ENCODE measurements at places on chromosomes 4 and X.

GRCh38 chr4:100076753-100077152 lies 113.5 kb downstream of the DDIT4L start:
- DNase-seq = no peak

- no peak for DNase-seq
Observed at GRCh38 chr4:147704846-147705245, 20.9 kb upstream of the PRMT9 start.

DNA sequence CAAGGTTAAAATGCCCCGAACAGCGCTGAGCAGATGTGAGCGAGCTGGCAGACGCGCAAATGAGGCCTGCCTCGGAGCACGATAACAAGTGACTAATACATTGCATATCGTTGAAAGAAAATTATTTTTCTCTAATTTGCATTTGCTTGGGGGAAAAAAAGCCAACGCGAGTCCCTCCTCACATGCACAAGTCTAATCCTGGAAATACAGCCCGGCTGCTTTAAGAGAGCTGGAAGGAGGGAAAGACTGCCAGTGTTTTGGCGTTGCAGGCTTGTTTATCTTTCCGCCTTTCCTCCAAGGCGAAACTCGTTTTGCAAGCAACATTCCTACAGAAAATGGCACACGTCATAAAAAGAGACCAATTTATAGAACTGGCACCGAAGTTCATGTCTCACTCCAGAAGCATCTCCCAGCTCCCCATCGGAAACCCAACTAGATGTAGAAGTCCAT lies 12.6 kb downstream of the BCOR start:
- DNase-seq = no peak

DNA sequence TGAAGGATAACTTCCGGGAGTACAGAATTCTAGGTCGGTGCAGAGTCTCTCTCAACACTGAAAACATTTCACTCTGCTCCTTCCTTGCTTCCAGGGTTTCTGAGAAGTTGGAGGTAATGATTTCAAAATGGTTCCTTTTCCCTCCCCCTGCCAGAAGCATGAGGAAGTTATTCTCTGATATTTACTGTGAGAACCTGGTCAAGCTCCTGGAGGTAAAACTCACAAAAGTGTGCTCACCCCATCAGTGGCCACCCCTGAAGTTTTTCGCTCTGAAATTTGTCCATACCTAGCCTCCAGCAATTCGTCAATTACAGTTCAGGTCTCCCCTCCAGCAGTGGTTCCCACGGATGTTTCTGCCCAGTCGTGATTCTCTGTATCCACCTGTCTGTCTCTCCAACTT lies 16.2 kb upstream of the MECP2 start:
- no peak for DNase-seq

DNA sequence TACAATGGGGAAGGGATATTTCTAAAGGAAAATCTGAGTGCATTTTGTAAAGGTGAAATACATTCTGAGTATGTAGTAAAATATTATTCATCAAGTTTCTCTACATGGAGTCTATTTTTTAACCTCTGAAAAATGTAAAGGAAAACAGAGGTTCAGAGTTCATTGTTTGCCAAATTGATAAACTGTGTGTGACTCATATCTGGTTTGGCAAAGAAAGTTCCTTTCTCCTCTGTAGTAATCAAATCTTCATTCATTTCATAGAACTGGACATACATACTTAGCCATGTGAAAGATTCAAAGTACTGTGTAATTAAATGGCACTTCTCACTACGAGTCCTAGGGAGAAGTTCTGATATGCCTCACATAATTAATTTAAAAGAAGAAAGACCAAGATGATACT lies 61.6 kb downstream of the HPGD start:
- no peak for DNase-seq

GRCh38 chr4:110411574-110412011 lies 64.4 kb upstream of the ENPEP start:
- DNase-seq = peak; percentile 15

DNA sequence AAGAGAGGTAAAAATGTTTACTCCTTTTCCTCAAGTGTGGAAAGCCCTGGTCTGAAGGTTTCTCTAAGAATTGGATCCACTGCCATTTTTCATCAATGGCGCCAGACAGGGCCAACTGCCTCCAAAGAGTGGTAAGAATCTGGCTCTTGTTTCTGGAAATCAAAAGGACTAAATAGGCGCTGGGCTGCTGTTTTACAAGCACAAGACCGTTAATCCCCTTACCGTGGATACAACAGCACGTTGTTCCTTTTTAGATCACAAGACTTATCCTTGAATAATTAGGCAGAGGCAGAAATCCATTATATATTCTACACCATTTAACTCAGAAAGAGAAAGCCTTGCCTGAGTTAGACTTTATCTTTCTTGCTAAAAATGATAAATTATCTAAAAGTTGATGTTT lies 10.6 kb downstream of the CLTRN start:
- no peak for DNase-seq

DNA sequence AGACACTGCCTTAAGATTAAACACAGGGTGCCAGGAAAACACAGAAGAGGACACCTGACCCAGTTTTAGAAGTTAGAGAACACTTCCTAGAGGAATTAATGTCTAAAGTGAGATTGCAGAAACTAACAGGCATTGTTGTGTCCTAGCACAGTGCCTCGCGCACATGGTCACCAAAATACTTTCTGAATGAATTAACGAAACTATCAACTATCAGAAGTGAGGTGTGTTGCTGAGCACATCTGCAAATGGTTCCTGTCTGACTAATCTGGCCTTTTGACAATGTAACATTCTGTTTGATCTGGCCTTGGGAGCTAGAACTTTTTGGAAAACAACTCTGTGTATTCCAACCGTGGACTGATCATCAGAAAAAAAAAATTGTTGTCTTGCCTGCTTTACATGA lies 556.8 kb upstream of the LCORL start:
- DNase-seq = no peak

DNA sequence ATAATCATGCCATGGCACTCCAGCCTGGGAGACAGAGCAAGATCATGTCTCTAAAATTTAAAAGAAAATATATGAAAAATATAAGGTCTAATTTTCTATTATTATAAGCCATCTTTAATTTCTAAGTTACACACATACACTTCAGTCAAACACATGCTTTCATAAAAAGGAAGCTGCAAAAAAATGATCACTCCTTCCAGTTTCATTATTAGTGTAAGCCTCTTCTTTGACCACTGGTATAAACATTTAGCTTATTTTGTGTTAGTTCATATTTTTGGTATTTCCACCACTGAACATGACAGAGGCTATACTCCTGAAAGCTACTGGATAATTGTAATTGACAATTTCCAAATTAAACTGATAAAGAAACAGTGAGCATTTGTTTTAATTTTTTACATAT lies 163.3 kb upstream of the USP38 start:
- DNase-seq = no peak

GRCh38 chrX:119374736-119375135 lies 24.4 kb upstream of the SLC25A43 start:
- DNase-seq = no peak

DNA sequence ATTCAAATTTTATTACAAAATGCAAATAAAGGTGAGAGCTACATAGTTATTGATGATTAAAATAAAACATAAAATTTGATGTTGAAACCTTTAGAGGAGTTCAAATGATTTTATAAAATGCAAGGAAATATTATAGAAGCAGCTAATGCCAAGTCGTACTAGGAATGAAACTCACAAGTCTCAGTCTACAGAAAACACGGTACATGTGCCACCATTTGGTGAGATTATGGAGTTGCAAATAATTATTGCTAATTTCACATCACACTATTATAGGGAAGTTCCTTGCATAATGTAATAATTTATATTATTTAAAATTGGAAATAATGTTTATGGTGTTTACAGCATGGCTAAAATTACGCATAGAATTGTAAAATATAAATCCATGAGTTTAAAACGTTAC lies 1601.7 kb upstream of the TENM3 start:
- DNase-seq = no peak

DNA sequence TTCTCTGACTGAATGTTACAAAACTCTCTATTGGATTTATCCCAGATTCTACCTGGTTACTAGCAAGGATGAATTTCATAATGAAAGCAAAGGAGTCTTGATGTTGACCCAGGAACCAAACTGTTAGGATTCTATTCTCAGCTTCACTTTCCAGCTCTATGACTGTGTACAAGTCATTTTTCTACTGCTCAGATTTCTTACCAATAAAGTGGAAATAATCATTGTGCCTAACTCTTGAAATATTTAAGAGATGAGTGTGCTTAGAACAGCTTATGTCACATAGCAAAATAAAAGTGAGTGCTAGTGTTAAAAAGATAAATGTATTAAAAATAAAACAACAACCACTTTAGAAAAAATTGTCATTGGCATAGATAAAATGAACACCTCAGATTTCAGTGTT lies 45.6 kb downstream of the EPHA5 start:
- DNase-seq = no peak

DNA sequence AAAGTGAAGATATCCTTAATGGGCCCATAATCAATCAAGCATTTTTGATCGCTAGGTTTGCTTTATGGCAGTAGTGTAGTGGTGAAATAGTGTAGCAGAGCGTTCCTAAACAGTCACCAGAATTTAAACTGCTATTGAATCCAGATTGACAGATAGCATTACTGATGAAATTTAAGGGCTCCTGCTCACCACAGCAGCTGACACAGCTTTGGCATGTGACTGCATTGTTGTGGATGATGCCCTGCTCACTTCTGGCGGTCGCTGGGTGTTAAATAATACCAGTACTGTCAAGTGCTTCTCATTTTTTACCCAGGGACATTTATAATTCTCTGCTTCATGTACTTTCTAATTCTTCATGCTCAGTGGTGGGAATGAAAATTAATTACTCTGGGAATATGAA lies 102.0 kb upstream of the ARHGAP24 start:
- DNase-seq = no peak

GRCh38 chr4:70008771-70009170 lies 13.0 kb downstream of the STATH start:
- no peak for DNase-seq

- no peak for DNase-seq
Observed at GRCh38 chrX:29470030-29470429, 745.3 kb upstream of the MAGEB2 start.

GRCh38 chrX:110402850-110403221 lies 44.2 kb downstream of the RTL9 start:
- no peak for DNase-seq

DNA sequence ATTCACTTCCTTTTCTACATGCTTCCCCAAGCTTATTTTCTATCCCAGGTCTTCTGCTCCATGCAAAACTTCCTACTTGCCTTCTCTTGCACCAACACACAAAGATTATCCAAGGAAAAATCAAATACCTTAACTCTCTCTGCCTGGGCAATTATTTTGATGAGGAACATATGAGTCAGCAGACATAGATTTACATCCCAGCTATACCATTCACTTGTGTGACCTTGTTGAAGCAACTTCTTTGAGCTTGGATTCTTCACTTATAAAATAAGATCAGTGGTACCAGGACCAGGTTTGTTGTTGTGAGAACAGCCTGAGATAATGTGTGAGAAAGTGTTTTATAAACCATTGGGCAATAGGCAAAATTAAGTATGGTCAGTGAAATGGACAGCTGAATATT lies 39.1 kb upstream of the TMEM192 start:
- DNase-seq = no peak

DNA sequence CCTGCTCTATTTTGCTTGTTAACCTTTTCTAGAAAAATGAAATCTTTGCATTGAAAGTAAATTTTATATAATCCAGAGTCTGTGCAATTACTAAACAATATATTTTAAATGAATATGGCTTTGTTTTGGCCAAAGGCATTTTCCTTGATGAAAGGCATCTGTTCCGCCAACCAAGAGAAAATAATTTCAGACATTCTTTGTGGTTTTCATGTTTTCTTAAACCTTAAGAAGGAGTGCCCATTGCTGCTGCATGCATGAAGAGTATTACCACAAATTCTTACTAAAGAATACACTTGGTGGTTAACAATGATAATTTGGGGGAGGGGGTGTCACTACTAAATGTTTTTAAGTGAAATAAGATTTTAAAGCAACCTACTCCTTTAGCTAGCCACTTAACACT lies 2.7 kb upstream of the PDGFC start:
- DNase-seq = no peak

GRCh38 chr4:48699475-48699874 lies 80.6 kb downstream of the FRYL start:
- no peak for DNase-seq

GRCh38 chrX:24799565-24799964 lies 105.8 kb downstream of the POLA1 start:
- no peak for DNase-seq

DNA sequence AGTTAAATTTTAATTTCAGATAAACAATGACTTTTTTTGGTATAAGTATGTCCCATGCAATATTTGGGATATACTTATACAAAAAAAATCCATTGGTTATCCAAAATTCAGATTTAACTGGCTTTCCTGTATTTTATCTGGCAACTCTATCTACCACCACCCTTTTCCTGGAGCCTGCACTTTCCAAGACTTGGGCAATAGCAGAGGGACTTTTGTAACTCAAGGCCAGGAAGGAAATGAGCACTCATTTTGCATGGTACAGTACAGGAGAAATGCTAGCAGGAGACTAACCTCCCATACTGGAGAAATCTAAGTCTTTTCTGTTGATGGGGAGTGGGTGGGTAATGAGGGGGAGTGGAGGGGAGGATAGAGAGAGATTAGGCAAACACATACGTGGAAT lies 37.7 kb upstream of the PLAC1 start:
- DNase-seq = no peak

- DNase-seq = peak; percentile 48
Observed at GRCh38 chrX:153582896-153583295, 16.0 kb downstream of the CCNQ start.

- DNase-seq = no peak
Observed at GRCh38 chr4:7842384-7843279, 97.0 kb downstream of the AFAP1 start.

- DNase-seq = no peak
Observed at GRCh38 chr4:33134366-33134765, 2414.2 kb downstream of the PCDH7 start.

DNA sequence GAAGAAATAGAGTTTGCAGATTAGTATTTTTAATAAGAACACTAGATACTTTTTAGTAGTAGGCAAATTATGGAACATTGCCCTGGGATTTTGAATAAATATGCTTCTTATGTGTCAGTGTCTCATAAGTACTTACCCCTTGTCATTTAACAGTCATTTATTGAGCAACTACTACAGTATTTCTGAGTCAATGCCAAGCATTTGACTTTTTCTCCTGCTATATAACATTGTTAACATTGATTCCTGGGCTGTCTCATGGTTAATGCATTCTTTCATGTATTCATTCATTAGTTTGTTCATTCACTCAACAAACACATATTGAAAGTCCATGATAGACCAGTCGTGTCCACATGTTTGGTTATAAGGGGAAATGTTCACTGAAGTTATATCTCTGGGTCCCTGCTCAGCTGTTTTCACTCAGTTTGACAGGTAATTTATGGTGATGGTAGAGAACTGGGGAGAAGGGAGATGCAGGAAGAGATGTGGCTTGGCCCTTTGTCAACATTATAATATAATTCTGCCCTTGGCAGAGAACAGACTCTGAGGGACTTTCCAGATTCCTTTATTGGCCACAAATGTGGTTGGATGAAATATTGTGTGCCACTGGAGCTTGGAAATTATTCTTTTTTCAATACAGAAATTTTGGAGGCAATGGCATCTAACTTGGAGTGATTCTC lies 49.8 kb downstream of the OSTC start:
- DNase-seq = no peak

All from nephron progenitor cell (in vitro differentiated cells).